ENCODE measurements at places on chromosomes 16 and 17.
A peak's percentile ranks its signal among the peaks of the same experiment; 100 is the strongest.

- DNase-seq: no peak
Measured at GRCh38 chr16:5633845-5634440, 536.3 kb upstream of the EEF2KMT start.

DNA sequence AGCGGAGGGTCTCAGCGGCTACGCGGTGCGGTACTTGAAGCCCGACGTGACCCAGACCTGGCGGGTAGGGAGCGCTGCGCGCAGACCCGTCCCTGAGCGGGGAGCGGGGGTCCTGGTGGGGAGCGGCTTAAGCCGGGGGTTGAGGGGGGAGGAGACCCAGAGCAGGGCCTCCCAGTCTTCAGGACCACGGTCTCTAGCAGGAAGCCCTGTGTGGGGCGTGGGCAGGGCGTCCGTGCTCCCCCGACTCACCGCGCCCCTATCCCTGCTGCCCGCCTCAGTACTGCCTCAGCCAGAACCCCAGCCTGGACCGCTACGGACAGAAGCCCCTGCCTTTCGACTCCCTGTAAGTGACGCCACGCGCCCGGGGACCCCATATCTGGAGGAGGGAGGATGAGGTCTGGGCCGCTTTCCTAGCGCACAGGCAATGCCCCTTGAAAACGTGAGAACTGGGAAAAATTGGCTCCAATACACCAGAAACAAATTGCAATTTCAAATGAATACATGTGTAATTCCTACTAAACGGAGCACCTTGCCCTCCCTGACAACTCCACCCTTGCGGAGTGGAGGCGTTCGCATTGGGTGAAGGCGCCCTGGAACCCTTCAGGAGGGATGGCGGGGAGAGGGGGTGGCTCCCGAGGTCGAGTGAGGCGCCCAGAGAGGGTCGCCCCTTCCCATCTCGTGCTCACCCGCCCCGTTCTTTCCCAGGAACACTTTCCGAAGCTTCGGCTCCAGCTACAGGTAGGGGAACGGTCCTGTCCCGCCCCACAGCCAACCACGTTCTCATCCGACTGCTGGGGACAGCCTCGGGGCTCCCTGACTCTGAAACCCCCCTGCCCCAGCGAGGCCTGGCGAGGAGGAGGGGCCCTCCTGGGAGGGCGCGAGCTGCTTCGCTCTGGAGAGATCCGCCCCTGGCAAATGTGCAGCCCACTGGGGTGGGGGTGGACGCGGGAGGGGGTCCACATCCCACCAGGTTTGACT, 14.6 kb upstream of the CNGB1 start:
- DNase-seq: no peak

DNA sequence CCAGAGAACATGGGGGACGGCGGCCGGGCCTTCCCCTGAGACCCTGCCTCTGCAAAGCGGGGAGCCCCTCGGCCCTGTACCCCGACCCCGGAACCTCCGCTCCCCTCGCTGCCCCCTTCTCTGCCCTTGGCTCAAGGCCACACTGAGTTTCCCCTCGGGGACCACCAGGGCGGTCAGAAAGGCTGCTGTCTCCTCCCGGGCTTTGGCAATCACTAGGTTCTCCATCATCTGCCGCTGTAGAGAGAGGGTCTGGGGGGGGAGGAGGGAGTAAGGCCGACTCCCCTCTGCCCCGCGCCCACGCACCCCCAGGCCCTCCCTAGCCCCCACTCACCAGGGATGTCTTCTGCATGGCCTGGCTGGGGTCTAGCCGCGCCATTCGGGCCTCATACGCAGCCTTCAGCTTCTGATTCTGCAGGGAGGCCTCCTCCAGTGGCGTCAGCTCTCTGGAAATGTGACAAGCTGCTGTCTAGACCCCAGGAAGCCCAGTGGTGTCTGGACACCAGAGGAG, 8.4 kb downstream of the VPS9D1 start:
- DNase-seq: no peak

DNA sequence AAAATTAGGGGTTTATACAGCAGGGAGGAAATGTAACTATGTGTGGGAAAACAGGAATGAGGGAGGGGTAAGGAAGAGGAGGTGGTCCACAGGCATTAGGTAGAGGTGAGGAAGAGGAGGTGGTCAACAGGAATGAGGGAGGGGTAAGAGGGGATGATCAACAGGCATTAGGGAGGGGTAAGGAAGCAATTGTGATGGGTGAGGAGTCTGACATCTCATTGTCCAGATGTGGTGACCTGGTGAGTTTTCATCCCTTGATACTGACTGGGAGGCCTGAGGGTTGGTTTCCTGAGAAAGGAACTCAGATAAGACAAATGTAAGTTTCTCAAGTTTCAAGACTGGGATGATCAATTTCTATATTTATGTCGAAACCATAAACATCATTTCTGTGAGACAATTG, 206.2 kb upstream of the C16orf82 start:
- DNase-seq: no peak

DNA sequence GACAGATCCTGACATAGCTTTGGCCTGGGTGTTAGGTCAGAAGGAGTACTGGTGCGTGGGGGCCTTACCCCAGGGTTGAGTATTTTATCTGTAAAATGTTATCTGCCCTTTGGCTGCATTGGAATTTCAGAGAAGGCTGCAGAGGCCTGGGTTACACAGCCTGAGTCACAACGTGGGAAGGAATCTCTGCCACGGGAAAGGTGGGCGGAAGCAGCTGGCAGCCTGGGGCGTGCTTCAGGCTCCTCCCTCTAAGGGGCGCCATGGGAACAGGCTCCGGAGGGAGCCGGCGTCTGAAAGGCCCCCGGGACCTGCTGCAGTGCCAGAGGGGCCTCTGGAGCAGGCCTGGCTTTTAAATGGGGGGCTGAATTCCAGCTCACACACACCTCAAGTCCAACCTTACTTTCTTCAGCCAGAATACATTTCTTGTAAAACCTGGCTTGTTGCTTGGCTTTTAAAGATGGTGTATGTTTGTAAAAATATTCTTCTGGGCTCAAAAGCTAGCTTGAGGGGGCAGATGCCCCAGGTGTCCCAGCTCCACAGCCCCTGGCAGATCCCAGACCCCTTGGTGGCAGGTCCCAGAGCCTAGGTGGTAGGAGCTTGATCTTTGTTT, 142.2 kb downstream of the RAB11FIP4 start:
- no peak for DNase-seq

GRCh38 chr17:43648916-43649315, 12.8 kb downstream of the MEOX1 start:
- no peak for DNase-seq

DNA sequence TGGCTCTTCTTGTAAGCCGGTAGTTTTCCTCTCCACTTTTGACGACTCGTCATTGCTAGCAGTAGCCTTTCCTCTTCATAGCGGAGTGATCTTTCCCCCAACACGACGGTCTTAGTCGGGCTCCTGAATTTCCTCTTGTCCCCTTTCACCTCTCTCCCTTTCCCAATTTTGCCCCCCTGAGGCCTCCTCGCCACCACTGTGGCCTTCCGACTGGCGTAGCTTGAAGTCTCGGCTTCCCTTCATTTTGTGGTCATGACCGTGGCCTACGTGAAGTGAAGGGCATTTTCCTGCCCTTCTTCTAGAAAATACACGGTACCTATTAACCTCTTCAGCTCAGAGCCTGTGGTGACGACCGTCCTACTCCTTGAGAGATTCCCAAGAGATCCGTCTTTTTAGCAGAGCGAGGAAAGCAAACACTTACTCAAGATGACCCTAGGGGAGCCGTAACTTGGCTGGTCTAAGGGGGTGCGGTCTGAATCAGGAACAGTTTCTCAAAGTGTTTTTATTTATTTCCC, 787 bp downstream of the PRKAR1A start:
- no peak for DNase-seq

GRCh38 chr17:31499771-31500554, 108.5 kb downstream of the RAB11FIP4 start:
- DNase-seq: no peak

DNA sequence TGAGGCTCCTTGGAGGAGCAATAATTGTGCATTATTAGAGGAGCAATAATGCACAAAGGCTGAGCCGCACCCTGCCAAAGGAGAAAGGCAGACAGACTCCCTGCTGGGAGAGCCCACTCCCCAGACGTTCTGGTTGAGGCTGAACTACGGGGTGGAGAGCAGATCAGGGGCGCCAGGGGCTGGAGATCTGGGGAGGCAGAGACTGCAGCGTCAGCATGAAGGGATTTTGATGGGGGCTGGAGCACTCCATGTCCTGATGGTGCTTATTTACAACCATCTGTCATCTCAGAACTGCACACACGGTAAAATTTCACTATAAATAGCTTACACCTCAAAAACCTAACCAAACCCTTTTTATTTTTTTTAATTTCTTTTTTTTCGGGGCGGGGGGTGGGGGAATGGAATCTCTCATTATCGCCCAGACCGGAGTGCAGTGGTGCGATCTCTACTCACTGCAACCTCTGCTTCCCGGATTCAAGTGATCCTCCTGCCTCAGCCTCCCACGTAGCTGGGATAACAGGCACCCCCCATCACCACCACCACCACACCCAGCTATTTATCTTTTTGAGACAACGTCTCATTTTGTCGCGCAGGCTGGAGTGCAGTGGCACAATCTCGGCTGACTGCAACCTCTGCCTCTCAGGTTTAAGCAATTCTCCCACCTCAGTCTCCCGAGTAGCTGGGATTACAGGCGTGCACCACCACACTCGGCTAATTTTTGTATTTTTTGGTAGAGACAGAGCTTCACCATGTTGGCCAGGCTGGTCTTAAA, 4.3 kb upstream of the C16orf95 start:
- DNase-seq: no peak

DNA sequence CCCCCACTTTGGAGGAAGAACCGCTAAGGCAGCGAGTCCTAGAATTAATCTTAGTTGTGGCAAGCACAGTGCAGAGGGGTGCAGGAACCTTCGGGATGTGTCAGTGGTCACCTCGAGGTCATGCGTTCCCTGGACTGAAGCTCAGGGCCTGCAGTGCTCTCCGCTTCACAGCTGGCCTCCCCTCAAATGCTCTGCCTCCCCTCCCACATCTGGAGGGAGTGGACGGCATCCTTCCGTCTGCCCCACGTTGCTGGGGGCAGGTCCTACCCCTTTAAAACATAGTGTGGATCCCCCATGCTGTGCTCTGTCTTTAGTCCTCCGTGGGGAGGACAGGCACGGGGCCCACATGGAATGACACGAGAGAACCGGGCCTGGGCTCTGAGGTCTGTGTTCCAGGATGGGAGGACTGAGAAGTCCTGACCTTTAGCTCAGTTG, 99.5 kb upstream of the CDC42EP4 start:
- no peak for DNase-seq

GRCh38 chr16:75080205-75081029, 36.2 kb downstream of the LDHD start:
- no peak for DNase-seq

DNA sequence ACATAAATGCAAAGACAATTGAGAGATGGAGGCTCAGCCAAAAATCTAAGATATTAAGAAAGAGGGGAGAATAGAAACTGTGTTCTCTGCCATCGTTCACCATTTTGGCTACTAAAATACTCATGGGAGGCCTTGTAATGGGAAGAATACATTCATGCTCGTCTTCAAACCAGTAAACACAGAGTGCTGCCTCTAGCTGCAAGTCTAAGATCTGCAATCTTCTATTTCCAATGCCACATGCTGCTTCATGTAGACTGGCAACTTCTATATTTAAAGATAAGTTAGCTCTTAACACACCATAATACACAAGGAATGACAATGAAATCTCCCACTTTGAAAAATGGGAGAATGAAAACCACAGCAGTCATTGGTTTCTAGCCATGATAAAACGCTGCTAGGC, 387.3 kb downstream of the HS3ST3B1 start:
- DNase-seq: no peak

DNA sequence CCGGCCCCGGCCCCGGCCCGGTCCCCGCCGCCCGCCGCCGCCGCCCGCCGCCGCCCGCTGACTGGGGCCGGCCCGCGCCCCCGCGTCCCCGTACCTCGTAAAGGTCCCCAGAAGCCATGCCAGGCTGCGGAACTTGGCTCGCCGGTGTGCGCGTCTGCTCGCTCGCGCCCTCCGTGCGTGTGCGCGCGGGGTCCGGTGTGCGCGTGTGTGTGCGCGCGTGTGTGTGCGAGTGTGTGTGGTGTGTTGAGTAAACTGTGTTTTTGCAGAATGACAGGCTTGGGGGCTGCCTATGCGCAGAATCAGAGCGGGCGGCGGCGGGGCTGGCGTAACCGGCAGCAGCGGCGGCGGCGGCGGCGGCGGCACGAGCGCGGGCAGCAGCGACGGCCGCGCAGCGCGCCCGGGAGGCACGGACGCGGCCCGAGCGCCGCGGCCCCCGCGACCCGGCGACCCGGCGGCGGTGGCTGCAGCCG, 307 bp downstream of the CDYL2 start:
- peak; percentile 16 for DNase-seq

DNA sequence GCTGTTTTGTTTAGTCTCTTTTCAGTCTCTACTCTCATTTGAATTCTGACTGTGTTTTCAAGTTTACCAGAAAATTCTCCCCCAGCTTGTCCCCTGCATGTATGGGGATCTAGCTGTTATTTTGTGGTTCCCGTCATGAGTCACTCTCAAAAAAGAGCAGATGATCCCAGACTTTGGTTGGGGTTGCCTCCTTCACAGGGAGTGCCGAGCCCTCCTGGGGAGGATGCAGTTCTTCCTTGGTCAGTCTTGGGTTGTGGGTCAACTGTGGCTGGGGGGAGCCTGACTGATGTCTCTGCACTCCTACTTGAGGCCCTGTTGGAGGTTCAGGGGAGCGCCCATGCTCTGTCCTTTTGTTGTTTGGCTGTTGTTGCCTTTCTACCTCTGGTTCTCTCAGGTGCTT, 37.7 kb downstream of the EPN2 start:
- no peak for DNase-seq

DNA sequence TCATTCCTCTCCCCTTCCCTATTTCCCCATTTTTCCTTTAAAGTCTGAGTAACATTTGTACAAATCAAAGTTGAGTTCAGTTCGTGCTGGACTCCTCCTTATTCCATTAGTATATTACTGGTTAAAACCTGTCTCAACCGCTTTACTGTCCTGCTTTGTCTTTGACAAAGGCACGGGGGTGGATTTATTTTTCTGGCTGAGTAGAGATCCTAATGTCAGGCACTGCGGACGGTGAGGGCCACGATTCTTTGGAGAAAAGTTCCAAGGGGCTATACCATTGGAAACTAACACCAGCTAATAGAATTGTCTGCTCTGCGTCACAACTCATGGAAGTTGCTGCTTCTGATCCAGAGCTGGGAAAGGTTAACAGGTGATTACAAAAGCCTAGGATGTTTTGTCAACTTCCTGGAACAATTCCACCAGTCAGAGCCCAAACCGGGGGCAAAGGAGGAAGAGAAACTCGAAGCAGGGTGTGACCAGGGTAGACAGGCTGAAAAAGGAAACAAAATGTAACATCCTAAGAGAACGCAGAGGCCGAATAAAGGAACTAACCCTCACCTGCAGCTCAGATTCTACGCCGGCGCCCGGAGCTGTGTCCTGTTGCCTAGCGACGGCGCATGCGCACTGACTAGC, 12.4 kb downstream of the TAT start:
- no peak for DNase-seq

DNA sequence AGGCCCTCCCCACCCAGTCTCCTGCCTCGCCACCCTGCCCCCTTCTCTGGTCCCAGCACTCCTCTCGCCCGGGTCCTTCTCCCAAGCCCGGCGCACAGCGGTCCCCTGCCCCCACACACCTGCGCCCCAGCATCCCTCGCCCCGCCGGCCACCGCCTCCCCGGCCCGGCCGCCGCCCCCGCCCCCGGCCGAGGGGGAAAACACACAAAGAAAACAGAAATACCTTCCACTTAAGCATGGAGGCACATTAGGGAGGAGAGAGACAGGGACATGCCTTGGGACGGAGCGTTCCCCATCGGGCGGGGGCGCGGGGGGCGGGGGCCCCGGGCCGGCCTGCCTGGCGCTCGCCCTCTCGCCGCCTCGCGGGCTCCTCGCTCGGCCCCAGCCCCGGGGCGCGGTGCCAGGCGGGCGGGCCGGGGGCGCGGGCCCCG, 326 bp downstream of the SRCIN1 start:
- DNase-seq: no peak

Data from effector CD4-positive, alpha-beta T cell (primary cell).